Left hindlimb (tissue), 1 donor: ENCODE measurements at places on chromosomes 5 and 9.

DNA sequence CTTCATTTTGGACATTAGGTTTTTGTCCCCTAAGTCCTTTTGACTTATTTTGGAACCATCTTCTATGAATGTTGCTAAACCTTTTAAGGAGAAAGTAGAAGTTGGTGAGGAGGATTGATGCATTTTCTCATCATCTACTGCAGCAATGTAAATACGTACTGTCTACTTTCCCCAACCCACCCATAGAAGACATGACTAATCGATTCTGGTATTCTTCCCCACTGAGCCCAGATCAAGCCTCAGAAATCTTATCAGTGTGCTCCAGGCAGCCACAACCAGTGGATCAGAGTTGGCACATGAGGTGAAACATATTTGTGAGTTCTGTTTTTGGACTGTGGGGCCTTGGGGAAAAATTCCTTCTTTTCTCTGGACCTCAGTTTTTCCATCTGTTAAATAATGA lies 57.7 kb downstream of the FGF18 start:
- DNase-seq: no peak

DNA sequence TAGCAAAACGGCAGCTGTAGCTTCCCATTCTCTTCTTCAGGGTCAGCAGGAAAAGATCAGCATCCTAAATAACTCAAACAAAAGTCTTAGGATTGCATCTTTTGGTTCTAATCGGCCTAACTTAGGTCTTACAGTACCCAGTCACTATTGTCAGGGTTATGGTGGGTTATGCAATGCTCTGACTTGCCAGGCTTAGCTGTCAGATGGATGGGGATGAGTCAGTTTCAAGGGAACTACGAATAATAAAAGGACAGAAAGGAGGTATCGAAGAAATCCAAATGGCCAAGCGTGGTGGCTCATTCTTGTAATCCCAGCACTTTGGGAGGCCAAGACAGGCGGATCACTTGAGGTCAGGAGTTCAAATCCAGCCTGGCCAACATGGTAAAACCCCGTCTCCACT lies 46.5 kb downstream of the PPP1R2B start:
- no peak for DNase-seq

- no peak for DNase-seq
Observed at GRCh38 chr9:30065888-30066287, 2318.6 kb upstream of the ACO1 start.

- DNase-seq: no peak
Observed at GRCh38 chr5:151862811-151863472, 61.7 kb downstream of the GLRA1 start.

DNA sequence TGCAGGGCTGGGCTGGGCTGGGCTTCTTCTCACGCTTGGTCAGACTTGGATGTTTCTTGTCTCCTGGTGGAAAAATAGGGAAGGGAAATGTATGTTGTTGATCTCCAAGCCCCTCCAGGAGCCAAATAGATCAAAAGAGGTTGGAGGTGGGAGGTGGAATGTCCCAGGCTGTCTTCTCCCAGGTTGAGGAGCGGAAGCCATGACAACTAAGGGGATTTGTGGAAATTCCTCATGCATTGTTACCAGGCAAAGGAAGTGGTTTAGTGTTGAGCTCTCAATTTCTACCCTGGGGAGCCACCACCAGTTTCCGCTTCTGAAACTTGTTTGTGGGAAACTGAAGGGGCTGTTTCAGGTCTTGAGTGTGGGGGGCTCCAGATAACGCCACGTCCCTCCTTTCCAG lies 79.0 kb downstream of the SPRY4 start:
- DNase-seq: no peak

GRCh38 chr9:96883922-96884321 lies 29.6 kb upstream of the ZNF782 start:
- DNase-seq: no peak

DNA sequence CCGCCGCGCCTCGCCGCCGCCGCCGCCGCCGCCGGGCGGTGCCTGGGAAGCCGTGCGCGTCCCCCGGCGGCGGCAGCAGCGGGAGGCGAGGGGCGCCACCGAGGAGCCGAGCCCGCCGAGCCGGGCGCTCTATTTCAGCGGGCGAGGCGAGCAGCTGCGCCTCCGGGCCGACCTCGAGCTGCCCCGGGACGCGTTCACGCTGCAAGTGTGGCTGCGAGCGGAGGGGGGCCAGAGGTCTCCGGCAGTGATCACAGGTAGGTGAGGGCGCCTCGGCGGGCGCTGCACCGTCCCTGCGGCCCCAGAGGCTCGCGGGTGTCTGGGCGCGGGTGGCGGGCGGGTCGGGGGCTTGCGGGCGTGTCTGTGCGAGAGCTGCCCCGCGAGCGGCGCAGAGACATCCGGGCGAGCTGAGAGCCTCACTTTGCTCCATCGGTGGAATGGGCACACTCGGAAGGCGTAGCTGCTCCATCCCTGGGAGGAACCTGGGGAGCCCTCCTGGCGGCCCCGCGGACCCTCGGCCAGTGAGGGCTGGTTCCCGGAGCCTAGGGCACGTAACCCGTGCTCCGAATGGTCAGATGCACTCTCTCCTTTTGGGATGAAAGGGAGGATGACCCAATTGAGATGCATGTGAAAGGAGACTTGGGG lies 864 bp downstream of the PAPPA start:
- peak; percentile 40 for DNase-seq

DNA sequence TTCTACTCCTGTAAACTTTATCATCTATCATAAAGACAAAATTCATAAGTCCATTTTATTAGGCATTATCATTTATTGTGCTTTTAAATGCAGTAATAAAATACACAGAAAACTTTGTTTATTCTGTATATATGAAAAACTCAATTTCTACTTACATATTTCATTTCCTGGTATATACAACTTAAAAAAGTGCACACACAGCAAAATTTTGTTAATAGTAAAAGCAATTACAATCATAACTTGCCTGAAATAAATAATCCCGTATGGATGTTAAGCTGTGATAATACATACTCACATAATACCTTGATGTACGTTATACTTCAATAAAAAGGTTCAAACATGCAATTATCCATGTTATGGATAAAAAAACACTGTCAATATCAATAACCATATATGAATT lies 19.2 kb downstream of the ELL2 start:
- DNase-seq: no peak

GRCh38 chr9:36188212-36188611 lies 2.5 kb upstream of the CLTA start:
- DNase-seq: no peak

DNA sequence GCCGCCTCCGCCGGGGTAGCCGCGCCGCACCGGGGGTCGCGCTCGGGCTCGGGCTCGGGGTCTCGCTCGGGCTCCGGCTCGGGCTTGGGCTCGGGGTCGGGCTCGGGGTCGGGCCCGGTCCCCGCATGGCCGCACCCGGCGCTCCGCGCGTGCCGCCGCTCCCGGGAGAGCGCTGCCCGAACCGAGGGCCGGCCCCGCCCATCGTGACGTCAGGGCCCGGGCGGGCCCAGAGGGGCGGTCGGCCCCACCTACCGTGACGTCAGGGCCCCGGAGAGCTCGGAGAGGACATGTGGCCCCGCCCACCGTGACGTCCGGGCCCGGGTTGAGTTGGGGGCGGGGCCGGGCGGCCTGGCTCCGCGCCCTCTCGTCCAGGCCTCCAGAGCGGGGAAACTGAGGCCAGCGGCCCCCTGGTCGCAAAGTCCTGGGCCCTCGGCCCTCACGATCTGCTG lies at the start of gene NSMF:
Gene NSMF, minus strand, starts transcription at position 183 of the 449 bp plus-strand sequence. CDS start 232 bp downstream, outside the sequence.
- peak; percentile 93 for DNase-seq

DNA sequence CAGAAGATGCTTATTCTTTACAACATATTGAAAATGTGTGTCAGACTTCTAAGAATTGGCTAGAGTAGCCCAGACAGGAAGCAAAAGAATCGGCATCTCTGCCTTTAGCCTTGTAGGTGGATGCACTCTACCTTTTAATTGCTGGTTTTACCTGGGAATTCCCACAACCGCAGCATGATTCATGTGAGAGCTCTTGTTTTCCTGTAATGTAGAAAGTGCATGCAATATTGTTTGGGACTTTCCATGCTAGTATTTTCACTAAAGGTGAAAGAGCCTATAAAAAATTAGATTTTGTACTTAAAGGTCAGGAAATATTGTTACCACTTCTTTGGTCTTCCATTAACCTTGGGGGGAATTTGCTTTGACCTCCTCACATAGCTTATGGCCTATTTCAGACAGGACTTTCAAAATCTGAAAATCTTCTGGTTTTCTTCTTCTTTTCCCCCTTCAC lies 89.8 kb downstream of the NTRK2 start:
- DNase-seq: no peak

DNA sequence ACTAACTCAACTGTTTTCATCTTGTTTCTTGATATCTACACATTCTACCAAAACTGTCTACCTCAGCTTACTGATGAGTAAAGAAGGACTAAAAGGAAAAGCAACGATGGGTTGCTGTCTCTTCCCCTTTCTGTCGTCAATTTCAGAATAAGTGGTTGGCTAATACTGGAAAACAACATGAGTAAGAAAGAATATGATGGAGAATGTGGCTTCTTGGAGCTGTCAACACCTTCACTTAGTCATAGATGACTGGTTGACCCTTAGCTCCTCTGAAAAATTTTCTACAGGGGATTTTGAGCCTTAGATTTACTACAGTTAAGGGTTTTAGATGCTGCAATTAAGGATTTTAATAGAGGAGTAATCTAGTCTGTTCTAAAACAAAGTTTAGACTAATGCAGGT lies 797.9 kb downstream of the TLE4 start:
- DNase-seq: no peak

GRCh38 chr5:171647043-171647903 lies 138.3 kb upstream of the SMIM23 start:
- no peak for DNase-seq

GRCh38 chr5:156367597-156367996 lies 40.6 kb downstream of the SGCD start:
- peak; percentile 43 for DNase-seq

DNA sequence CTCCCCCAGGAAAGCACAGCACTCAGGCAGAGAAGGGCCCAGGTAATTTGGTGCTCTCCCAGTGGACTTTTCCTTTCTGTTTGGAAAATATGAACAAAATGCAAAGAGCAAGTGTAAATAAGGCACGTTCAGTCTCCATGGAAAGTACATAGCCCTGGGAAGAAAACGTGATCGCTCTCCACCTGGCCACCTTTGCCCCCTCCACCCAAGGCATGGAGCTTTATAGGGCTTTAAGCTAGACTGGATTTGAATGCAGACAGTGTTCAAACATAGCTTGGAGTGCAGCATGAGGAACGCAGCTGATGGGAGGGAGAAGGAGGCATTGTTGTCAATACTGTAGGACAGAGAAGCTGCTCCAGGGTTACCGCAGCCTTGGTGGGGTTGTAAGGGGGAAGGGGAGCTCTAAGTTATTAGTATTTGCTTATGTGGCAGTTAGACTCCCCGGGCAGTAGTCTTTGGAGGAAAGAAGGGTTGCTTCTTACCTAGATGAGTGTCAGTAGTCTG lies 500.2 kb downstream of the SPOCK1 start:
- DNase-seq: no peak

DNA sequence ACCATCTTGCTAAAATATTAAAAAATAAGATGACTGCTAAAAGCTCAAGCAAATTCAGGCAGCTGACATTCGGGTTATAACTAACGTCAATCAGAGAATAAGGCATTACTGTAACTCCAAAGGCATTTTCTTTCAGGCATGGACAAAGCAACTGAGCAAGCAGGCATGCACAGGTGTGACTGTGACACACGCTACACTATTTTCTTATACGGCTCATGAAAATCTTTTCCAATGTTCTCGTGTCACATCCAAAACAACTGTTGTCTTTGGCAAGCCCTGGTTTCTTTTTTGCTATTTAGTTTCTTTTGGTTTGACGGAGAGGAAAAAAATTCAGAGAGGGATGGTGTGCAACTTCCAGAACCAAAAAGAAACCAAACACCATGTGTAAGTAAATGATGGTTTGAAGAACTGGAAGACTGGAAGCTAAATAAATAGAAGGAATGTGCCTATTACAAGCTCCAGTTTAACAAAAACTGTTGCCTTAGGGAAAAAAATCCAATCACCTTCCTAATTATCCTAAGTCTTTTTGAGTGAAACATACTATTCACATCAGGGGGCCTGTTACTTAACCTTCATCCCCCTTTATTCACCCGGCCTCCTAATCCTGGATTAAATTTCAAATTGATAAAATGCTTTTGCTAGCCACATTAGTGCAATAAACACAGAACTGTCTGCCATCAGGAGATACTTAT lies 277.6 kb downstream of the PSAT1 start:
- no peak for DNase-seq

DNA sequence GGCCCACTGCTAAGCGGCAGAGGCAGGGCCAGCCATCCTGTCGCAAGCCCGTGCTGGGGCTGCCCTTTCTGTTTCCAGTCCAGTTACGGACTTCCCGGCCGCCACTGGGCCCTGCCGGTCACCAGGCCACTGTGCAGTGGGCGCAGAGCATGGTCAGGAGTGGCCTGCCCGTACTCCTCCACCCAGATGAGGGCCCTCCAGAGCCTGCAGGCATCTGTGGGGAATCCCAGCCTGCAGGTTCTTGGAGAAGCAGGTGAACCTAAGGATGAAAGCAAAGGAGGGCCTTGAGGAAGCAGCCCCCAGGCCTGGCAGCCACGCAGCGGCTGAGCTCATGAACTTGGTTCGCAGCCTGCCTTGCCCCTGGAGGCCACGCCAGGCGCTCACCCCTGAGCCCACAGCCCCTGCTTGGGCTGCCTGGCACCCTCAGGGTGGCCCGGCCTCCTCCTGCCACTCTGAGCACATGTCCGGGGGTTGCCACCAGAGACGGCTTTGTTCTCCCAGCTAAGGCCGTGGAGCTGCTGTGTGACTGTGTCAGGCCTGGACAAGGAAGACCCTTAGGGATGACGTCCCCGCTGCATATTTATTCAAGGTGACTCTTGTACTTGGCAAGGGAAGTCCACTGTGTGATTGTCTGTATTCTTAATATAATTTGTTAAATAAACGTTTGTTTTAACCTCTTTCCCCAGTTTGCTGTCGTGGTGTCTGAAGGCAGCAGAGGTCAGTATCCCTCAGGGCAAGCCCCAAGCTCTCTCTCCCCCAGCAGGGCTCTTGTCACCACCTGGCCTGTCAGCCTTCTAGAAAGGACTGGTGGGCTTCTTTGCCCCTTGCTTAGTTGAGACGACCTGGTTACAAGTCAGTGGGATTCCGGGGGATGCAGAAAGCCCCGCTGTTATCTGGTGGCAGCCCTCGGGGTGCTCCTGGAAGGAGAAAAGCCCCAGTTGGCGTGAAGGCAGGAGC lies 107.1 kb upstream of the LMX1B start:
- no peak for DNase-seq

- no peak for DNase-seq
Observed at GRCh38 chr5:109931049-109931780, 241.5 kb downstream of the MAN2A1 start.

- no peak for DNase-seq
Observed at GRCh38 chr5:73823508-73823925, 197.5 kb downstream of the ARHGEF28 start.

DNA sequence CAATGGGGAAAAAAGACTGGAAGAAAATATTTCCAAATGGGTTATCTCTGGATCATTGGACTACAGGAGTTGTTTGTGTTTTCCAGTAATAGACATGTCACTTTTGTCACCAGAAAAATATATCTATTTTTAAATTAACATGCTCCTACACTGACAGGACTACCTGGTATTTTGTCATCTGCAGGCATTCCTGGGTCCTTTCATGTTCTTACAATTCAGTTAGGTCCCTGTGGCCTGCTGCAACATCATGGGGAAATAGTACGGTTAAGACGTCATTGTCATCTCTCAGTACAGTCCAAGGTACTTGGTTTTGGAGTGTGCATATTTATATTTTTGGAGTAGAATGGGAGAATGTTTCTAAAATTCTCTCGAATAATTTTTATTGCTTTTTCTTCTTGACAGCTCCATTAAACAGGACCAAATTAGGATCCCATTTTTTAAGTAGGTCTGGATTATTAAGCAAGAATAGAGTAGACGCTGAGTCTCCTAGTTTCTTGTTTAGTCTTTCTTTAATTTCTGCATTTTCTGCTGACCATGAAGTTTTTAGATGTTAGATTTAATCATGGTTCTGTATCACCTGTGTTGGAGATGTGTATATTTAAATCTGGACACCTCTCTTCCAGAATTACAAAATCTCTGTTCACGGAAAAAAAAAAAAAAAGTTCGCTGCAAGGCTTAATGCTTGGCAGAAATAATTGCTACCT lies 46.9 kb downstream of the SLC22A5 start:
- DNase-seq: no peak
